ENCODE measurements at places on chromosomes 5 and 9.

DNA sequence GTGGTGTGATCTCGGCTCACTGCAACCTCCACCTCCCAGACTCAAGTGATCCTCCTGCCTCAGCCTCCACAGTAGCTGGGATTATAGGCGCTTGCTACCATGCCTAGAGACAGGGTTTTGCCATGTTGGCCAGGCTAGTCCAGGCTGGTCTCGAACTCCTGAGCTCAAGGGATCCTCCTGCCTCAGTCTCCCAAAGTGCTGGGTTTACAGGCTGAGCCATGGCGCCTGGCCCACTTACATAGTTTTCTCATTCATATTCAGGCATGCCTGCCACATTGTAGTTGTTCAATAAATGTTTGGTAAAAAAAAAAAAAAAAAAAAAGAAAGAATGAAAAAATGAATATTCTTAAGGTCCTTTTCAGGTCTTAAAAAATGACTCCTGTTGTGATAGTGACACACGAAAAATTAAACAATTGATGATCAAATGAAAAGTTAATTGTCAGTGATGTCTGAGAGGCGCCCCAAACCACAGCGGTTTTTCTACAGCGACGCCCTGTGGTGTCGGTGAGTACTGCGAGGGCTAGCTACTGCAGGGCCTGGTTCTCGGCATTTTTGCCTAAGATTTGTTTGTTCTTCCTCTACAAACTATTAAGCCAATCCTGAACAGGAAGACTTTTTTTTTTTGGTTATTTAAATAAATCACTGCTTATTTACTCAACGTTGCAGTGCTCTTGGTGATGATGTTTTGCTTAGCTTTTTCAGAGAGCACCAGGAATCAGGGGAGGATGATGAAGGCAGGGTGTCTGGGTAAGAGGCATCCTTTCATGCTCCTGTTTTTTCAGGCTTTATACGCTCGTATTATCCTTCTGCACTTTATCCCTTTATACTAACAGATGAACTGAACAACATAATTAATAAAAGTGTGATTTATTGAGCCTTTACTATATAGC is 67.0 kb upstream of the DPYSL3 start:
- peak; percentile 19 for DNase-seq

- DNase-seq, result peak; percentile 91
Observed at GRCh38 chr5:9046756-9047481, 499.0 kb downstream of the SEMA5A start.

GRCh38 chr5:133680830-133681565 is 68.7 kb upstream of the FSTL4 start:
- no peak for DNase-seq

- peak; percentile 30 for DNase-seq
Observed at GRCh38 chr5:42718591-42718990, 38.0 kb upstream of the CCDC152 start.

DNA sequence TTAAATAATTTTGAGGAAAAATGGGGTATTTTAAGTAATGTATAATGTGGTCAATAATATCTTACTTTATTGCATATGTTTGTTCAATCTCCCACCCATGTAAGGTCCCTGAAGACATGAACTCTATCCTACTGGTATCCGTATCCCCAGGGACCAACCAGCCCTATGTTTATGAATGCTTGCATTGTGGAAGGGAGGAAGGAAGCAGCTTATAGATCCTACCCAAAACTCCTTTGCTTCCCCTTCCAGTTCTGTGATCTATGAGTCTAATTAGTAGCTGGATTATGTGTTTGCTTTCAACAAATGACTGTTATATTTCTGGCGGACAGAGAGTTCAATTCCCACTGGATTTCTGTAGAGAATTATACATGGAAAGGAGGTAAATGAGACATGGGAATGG is 45.6 kb downstream of the CNTRL start:
- no peak for DNase-seq

DNA sequence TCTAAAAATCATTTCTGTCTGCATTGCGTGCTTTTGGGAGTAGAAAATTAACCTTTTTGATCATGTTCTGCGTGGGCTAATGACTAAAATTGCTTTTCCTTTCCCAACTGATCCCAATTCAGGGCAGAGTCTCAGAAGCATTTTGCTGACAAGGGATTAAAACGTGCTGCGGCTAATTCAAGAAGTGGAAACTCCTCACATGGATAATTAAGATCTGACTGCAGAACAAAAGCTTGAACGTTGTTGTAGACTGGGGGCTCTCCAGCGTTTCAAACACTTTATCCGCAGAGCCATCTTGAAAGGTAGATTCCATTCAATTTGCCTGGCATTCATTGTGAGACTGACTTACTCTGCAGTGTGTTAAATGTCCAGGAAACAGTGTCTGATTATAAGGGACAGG is 485.3 kb upstream of the DMAC1 start:
- DNase-seq, result no peak

GRCh38 chr9:31137176-31138160 is 1247.0 kb upstream of the ACO1 start:
- DNase-seq, result peak; percentile 77

- DNase-seq, result no peak
Observed at GRCh38 chr5:156588306-156588705, 261.3 kb downstream of the SGCD start.

DNA sequence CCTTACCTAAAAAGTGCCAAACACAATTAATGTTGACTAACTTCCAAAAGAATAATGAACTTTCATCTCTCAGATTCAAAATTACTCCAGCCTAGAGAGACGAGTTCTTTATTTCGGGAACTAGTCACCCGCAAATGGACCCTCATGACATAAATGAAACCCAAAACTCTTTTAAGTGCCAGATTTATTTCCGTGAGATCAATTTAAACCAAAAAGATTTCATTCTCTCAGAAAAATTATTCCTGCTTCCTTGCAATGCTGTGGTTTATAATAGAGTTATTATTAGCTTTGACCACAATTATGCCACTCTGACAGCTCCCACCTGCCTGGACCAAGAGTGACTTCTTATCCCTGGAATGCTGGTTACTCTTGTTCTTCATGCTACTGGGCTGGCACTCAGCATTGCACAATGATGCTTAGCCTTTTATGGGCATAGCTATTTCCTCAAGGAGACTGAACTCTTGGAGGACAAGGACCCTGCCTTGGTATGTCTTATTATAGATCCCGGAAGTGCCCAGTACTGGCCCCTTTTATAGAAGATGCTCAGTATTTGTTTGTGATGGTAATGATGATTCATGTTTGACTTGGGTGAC is 183.5 kb downstream of the SNX18 start:
- DNase-seq, result peak; percentile 80

DNA sequence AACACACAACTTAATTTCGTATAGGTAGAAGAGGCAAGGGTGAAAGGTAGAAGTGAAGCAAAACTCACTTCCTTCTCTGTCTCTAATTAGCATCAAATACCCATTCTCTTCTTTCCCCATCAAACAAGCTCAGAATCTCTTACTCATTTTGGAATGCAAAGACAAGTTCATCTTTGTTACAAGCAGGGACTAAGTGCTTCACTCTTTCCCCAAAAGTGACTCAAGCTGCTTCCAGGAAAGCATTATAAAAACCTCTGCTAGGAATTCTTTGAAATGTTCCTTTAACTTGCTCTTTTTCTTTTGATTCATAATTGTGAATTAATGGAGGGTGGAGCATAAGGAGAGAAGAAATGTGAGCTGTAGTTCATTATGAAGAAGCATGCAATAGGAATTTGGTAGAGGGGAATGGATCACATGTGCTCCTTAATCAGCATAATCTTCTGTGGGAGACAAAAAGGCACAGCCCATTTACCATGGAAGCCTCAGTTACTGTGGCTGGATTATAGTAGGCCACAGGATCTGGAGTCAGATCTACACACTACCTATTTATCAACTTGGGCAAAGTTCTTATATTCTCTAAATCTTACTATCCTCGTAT is 109.5 kb upstream of the DPYSL3 start:
- peak; percentile 52 for DNase-seq

GRCh38 chr5:132260714-132261551 is 3.4 kb downstream of the PDLIM4 start:
- DNase-seq, result peak; percentile 94

GRCh38 chr5:6598351-6598900 is 34.4 kb downstream of the NSUN2 start:
- DNase-seq, result no peak

GRCh38 chr9:117957267-117957666 is 253.1 kb downstream of the TLR4 start:
- no peak for DNase-seq

GRCh38 chr5:77628840-77629508 is 9.5 kb downstream of the OTP start:
- DNase-seq, result peak; percentile 66

DNA sequence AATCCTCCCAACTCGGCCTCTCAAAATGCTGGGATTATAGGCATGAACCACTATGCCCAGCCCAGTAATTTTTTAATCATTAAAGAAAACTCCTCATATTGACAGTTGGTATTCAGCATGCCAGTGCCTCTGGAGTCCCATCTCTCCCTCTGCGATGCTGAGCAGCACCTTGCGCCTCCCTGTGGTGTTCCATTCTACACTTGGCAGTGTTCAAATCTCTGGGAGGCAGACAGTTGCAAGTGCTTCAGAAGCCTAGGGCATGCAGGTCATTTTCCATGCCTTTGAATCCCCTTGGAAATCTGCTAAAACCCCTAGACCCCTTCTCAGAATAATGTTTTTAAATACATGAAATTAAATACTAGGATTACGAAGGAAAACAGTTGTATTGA is 41.3 kb downstream of the GARNL3 start:
- DNase-seq, result no peak

DNA sequence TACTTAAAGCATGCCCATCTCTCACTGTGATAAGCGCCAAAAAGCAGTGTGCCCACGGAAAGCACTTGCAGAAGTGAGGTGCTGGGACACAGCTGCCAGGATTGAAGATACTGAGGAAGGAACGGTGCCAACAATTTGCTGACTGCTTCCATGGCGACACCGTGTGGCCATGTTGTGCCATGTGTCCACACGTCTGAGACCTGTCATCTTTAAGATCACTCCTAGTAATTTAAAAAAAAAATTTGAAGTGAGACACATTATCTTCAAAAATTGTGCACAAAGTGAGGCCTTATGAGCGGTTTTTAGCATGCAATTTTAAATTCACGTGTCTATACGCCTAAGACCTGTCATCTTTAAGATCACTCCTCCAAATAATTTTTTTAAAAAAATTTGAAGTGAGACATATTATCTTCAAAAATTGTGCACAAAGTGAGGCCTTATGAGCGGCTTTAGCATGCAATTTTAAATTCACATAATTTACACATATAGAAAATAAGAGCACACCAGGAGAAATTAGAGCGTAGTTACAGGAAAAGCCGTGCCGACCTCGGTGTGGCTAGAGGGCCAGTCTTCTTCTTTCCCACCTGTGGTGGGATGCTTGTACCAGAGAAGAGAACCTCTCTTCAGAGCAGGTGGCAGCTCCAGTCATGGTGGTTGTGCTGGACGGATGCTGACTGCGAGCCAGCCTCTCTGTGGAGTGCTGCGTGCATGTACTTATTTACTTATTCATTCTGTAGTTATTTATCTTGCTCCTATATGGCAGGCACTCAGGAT is 21.4 kb upstream of the FLT4 start:
- peak; percentile 71 for DNase-seq

DNA sequence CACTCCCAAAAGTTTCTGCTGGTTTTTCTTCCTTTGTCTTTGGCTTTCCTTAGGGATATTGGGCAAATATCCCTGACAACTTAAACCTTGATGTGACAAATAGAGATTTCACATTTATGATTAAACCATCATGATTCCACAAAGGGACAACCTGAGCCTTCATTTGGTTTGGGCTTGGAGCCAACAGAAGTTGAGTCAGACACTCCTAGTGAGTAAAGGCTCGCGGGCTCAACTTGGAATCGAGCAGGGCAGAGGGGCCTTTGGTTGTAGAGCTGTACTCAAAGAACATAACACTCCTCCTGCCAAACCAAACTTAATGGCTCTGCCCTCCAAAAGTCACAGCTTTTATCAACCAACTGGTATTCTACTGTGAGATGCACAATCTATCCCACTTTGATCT is 290.2 kb upstream of the MAP3K1 start:
- DNase-seq, result no peak

GRCh38 chr5:61737301-61737963 is 405.4 kb downstream of the ZSWIM6 start:
- no peak for DNase-seq

DNA sequence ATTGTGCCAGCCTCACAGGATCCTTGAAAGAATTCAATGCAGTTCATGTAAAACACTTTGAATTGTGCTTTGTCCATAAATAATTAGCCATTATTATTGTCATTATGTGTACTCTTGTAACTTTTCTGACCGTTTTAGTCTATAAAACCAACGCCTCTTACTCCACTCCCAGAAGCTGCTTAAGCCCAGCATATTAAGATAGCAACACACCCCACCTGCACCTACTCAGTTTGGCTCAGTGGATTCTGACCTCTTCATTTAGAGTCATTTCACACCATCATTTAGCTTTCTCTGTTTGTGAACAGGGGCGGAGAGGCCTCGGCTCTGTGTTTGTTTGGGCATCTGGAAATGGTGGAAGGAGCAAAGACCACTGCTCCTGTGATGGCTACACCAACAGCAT is 205.1 kb downstream of the PCSK5 start:
- DNase-seq, result no peak

DNA sequence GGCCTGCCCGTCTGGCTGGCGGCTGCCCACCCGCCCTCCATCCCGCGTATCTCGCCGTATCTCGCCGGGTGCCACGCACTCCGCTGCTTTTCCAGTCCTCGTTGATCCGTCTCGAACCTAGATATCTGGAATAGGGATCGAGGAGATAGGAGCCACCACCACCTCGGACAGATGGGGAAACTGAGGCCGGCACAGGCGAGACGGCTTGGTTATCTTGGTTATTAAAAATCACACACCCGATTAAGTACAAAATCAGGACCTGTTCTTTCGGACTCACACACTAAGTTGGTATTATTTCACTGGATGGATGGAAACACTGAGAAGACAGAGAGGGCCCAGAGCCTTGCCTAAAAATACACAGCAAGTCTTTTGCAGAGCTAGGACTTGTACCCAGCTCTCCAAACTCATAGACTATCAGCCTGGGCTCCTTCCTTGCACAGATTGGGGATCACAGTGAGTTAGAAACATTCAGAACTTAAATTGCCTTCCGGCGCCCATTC is 678 bp downstream of the SLC26A2 start:
- peak; percentile 61 for DNase-seq

- no peak for DNase-seq
Observed at GRCh38 chr9:134868751-134869553, 11.7 kb upstream of the FCN2 start.

GRCh38 chr9:87206064-87206661 is 258.9 kb upstream of the GAS1 start:
- DNase-seq, result peak; percentile 71

- DNase-seq, result no peak
Observed at GRCh38 chr9:75183306-75183705, 95.0 kb downstream of the OSTF1 start.

GRCh38 chr5:167720259-167720658 is 571.2 kb upstream of the WWC1 start:
- DNase-seq, result peak; percentile 47

- no peak for DNase-seq
Observed at GRCh38 chr9:109378316-109378715, 57.5 kb upstream of the EPB41L4B start.
